Mesenteric fat pad (tissue), 1 donor: ENCODE measurements at places on chromosomes 1 and 21. TPM values are rescaled to one million over a fixed set of nuclear protein-coding genes. Genes with fewer than 3 reads are reported as not detected.

DNA sequence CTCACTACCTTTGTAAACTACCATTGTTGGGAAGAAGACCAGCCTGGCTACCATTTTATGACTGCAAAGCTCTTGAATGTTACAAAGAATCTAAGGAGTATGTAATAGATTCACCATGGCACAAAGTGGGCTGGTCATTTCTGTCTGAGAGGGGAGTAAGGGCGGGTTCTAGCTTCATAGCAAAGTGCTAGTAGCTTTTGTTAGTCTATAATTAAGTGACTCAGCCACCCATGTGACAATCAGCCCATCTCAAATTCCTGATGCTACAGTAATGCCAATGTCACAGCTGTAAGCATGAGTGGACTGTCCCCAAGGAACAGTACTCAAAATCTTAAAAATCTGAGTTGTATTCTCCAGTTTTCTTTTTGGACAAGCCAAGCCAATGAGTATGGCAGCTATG, 15.4 kb upstream of the OTUD3 start:
- no peak for DNase-seq

LIN28A gene
- total RNA-seq, result not detected

DNA sequence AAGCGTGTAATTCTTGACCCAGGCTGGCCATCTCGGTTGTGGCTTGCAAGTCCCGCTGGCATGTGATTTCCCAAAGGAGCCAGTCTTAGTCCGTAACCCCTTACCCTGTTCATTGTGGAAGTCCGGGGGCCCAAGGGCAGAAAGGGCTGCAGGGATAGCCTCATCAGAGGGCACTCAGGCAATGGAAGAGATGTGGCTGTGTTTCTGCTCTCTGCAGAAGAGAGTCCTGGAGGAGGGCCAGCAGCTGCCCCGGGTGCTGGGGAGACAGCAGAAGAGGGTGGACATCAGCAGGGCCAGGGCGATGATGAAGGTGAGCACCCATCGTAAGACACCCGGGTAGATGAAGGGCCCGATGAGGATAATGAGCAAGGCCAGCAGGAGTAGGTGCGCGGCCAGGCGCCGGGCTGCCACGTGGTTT, 830 bp downstream of the RNF186 start:
- no peak for DNase-seq

GRCh38 chr1:79197421-79197820, 190.9 kb upstream of the ADGRL4 start:
- no peak for DNase-seq

- DNase-seq, result no peak
Observed at GRCh38 chr1:20380616-20381035, 90.0 kb downstream of the VWA5B1 start.

- DNase-seq, result no peak
Observed at GRCh38 chr1:43766086-43766784, 58.9 kb downstream of the ST3GAL3 start.
